Activated CD4-positive, alpha-beta T cell treated with anti-CD3 and anti-CD28 coated beads for 36 hours (primary cell): ENCODE measurements at places on chromosomes 4 and X.

- no peak overlapping the region for H3K27ac ChIP-seq
- H3K4me3 ChIP-seq: no peak overlapping the region
- no peaks in the 10 kb centered on the region for H3K4me1 ChIP-seq
Observed at GRCh38 chrX:118693843-118694242, 33.6 kb upstream of the IL13RA1 start.

DNA sequence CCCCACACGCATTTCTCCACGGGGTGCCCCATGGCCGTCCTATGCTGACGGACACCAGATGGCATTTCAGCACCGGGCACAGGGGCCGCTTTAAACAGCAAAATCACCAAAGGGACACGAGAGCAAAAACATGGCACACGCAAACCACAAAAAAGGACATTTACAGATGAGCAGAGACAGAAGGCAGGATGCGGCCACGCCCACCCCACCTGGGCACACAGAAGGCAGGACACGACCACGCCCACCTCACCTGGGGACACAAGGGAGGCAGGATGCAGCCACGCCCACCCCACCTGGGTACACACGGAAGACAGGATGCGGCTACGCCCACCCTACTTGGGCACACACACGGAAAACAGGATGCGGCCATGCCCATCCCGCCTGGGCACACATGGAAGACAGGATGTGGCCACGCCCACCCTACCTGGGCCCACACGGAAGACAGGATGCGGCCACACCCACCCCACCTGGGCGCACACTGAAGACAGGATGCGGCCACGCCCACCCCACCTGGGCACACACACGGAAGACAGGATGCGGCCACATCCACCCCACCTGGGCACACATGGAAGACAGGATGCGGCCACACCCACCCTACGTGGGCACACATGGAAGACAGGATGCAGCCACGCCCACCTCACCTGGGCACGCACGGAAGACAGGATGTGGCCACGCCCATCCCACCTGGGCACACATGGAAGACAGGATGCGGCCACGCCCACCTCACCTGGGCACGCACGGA lies 69.1 kb downstream of the FAM53A start:
- H3K27ac ChIP-seq: no peak overlapping the region
- no peak for DNase-seq
- H3K4me1 ChIP-seq: peaks cover 22% of the 10 kb centered on the region
- H3K27me3 ChIP-seq: no peaks in the 10 kb centered on the region
- H3K4me3 ChIP-seq: no peak overlapping the region
- no peaks in the 10 kb centered on the region for H3K36me3 ChIP-seq

- no peak overlapping the region for H3K27ac ChIP-seq
- peaks cover 10% of the 10 kb centered on the region for H3K4me1 ChIP-seq
- H3K36me3 ChIP-seq: no peaks in the 10 kb centered on the region
- no peak for DNase-seq
- no peak overlapping the region for H3K4me3 ChIP-seq
Observed at GRCh38 chr4:107855723-107856122, 31.0 kb downstream of the SGMS2 start.

- no peaks in the 10 kb centered on the region for H3K4me1 ChIP-seq
- no peaks in the 10 kb centered on the region for H3K36me3 ChIP-seq
- DNase-seq: no peak
- no peak overlapping the region for H3K27ac ChIP-seq
Observed at GRCh38 chr4:27484216-27484615, 623.6 kb downstream of the STIM2 start.

DNA sequence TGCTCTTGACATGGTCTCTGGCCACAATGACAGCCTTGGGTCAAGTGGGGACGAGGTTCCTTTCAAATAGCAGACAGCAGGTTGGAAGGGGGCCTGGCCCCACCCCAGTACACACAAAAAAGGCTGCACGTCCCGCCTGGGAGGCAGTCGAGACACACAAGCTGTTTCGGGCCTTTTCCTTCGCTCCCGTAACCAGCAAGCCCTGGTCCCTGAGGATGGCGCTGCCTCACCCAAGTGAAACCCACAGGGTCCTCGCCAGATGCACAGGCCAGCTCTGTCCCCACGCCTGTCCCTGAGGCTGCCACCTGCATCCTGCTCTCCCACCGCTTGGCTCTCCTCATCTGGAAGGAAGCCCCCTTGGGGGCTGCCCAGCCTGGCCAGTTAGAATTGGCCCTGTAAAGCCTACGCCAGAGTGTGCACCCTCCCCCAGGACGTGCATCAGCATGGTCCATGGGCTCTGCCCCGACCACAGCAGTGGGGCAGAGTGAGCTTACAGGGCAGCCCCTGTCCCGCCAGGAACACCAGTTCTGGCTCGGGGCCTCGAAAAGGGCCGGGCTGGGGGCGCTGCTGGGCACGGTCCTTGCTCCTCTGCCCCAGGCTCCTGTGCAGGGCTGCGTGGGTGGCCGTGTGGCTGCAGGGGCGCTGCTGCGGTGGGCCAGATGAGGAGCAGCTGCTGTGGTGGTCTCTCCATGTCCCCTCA lies 2.0 kb downstream of the CPLX1 start:
- no peaks in the 10 kb centered on the region for H3K4me1 ChIP-seq
- no peak for DNase-seq
- H3K36me3 ChIP-seq: no peaks in the 10 kb centered on the region
- no peak overlapping the region for H3K27ac ChIP-seq
- H3K27me3 ChIP-seq: peaks cover 34% of the 10 kb centered on the region

- H3K27ac ChIP-seq: no peak overlapping the region
- H3K36me3 ChIP-seq: no peaks in the 10 kb centered on the region
- DNase-seq: no peak
Observed at GRCh38 chrX:22922961-22923360, 76.8 kb upstream of the DDX53 start.

GRCh38 chr4:45346816-45347435 lies 620.6 kb upstream of the GNPDA2 start:
- DNase-seq: no peak
- H3K27ac ChIP-seq: no peak overlapping the region
- H3K4me3 ChIP-seq: no peak overlapping the region
- H3K4me1 ChIP-seq: no peaks in the 10 kb centered on the region
- H3K36me3 ChIP-seq: no peaks in the 10 kb centered on the region

GRCh38 chr4:97013711-97014110 lies 1129.6 kb downstream of the STPG2 start:
- no peaks in the 10 kb centered on the region for H3K27me3 ChIP-seq
- H3K36me3 ChIP-seq: no peaks in the 10 kb centered on the region
- H3K27ac ChIP-seq: no peak overlapping the region
- no peaks in the 10 kb centered on the region for H3K4me1 ChIP-seq
- no peak overlapping the region for H3K4me3 ChIP-seq
- DNase-seq: no peak

DNA sequence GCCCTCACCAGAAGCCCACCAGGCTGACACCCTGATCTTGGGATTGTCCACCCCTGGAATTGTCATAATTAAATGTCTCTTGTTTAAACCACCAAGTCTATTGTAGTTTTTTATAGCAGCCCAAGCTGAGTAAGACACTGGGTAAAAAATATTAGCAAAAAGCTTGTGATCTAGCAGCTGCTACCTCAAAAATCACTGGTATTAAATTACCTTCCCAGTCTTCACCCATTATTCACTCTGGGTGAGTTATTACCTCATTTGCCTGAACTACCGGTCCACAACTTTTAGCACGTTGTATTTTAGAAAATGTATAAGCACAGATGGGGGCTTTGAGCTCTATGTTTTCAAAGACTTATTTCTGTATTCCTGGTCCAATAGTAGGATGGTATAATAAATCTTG lies 12.0 kb upstream of the TRIM61 start:
- no peak overlapping the region for H3K27ac ChIP-seq
- no peak overlapping the region for H3K4me3 ChIP-seq

DNA sequence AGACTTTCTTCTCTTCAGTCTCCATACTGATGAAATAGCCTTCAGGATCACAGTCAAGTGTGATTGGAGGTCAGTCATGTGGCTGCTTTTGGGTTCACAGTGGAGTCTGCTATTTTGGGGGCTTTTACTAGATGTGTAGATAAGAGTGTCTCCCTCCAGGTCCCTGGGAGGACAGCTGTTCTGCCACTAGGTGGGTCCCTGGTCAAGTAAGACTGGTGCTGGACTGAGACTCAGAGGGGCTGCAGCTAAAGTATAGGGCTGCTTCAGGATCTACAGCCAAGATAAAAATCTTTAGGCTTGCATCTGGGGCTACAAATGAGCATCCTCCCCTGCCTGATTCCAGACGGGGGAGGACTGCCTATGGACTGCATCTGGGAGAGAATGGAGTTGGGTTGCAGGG lies 200.7 kb upstream of the ANKRD50 start:
- H3K36me3 ChIP-seq: no peaks in the 10 kb centered on the region
- no peak overlapping the region for H3K27ac ChIP-seq
- no peaks in the 10 kb centered on the region for H3K27me3 ChIP-seq

DNA sequence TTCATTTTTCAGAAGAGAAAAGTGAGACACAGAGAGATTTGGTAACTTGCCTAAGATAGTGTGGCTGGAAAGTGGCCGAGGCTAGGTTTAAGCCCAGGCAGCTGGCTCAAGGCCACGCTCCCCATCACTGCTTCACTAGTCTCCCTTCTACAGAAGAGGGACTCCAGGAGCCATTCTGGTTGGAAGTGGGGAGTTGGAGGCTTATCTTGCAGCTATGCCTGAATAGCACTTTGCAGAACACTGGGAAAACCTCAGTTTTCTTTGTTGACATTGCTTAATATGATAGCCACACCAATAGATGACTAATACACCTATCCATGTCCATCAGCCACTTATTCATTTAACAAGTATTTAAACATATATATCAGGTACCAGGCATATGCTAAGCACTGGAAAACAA lies 18.5 kb downstream of the LRRC66 start:
- no peaks in the 10 kb centered on the region for H3K4me1 ChIP-seq
- no peak overlapping the region for H3K4me3 ChIP-seq
- H3K27ac ChIP-seq: no peak overlapping the region
- H3K27me3 ChIP-seq: peaks cover 2% of the 10 kb centered on the region
- DNase-seq: no peak
- no peaks in the 10 kb centered on the region for H3K36me3 ChIP-seq

DNA sequence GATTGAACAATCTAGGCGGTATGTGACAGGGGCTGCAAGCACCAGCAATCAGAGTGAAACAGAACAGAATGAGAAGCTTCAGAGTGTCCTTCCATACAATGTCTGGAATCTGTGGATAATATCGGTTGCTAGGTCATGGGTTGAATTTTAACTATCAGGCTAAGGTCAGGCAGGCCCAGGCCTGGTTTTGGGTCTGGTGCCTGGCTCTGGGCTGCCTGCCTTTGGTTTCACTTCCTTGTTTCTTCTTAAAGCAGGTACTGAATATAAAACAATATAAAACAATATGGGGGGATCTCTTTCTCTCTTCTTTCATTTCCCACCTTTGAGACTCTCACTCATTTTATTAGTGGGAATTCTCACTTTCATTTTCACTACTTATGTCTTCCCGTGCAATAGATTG lies 962.0 kb downstream of the CCSER1 start:
- H3K4me1 ChIP-seq: no peaks in the 10 kb centered on the region
- H3K27ac ChIP-seq: no peak overlapping the region
- H3K4me3 ChIP-seq: no peak overlapping the region
- H3K27me3 ChIP-seq: no peaks in the 10 kb centered on the region
- DNase-seq: no peak
- no peaks in the 10 kb centered on the region for H3K36me3 ChIP-seq

GRCh38 chr4:788636-789297 lies 37.2 kb downstream of the CPLX1 start:
- no peaks in the 10 kb centered on the region for H3K36me3 ChIP-seq
- H3K27ac ChIP-seq: no peak overlapping the region
- no peak overlapping the region for H3K4me3 ChIP-seq
- DNase-seq: no peak

DNA sequence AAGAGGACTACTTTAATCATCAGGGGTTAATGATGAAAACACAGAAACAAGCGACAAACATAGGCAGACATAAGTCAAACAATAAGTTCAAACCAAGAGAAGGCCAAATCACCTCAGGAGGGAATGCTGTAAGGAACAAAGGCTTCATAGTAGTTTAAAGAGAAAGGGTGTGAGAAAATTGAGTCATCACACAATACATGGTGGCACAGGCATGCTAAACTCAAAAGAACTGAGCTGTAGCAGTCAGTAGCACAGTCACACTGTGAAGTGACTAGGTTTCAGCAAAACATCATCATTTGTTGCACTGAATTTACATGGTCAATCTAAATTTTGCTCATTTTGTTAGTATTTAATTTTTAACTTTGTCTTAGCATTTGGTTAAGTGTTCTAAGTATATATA lies 24.2 kb downstream of the SMC1A start:
- no peak overlapping the region for H3K4me3 ChIP-seq
- H3K27ac ChIP-seq: peak overlapping the region; percentile 37
- no peak for DNase-seq
- H3K27me3 ChIP-seq: no peaks in the 10 kb centered on the region

GRCh38 chr4:15868826-15869413 lies 69.6 kb downstream of the FGFBP1 start:
- no peaks in the 10 kb centered on the region for H3K36me3 ChIP-seq
- DNase-seq: no peak
- H3K4me1 ChIP-seq: peaks cover 7% of the 10 kb centered on the region
- H3K27ac ChIP-seq: no peak overlapping the region

- no peaks in the 10 kb centered on the region for H3K27me3 ChIP-seq
- H3K4me3 ChIP-seq: no peak overlapping the region
- no peak for DNase-seq
- H3K27ac ChIP-seq: no peak overlapping the region
Observed at GRCh38 chrX:14776901-14777300, 96.0 kb downstream of the FANCB start.

GRCh38 chrX:149506349-149506748 lies 1.2 kb upstream of the IDS start:
- peaks cover 5% of the 10 kb centered on the region for H3K36me3 ChIP-seq
- no peak overlapping the region for H3K27ac ChIP-seq
- H3K4me3 ChIP-seq: no peak overlapping the region
- DNase-seq: no peak

DNA sequence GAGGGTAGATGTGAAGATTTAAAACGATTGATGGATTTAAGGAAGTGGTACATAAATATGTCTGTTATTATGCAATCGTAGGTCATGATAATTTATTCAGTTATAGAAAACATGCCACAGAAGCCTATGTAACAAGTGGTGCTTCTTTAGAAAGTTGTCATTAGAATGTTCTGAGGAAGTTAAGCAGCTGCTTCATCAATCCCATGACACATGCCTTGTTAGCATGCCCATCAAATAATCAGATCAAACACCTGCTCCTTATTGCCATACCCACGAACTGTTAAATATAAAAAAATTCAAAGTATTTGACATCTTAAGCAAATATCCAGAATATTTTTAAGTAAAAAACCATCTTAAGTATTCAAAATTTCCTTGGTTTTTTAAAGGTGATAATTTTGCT lies 76.4 kb upstream of the MYOZ2 start:
- no peaks in the 10 kb centered on the region for H3K27me3 ChIP-seq
- no peak for DNase-seq
- no peaks in the 10 kb centered on the region for H3K36me3 ChIP-seq
- no peak overlapping the region for H3K4me3 ChIP-seq
- no peak overlapping the region for H3K27ac ChIP-seq

DNA sequence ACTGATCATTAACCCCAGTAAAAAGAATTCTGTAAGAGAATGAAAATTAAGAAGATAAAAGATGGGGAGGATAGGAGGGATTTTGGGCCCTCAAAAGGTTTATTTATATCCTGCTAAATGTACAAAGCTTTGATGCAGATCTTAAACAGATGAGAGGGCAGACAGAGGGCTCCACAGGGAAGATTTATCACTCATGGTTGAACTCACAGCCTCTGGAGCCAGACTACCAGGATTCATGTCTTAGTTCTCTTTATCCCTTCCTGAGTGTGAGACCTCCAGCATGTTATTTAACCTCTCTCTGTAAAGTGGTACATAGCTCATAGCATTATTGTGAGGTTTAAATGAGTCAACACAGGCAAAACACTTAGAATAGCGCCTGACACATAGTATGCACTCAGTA lies 74.4 kb downstream of the SOWAHB start:
- H3K4me3 ChIP-seq: no peak overlapping the region
